ENCODE measurements at places on chromosomes 4 and X. TPM values are rescaled to one million over a fixed set of nuclear protein-coding genes. Genes with fewer than 3 reads are reported as not detected.

The UGT2A3 gene
- not detected for total RNA-seq

The IL1RAPL1 gene
- total RNA-seq = not detected

The BCORL1 gene
- 1.5 TPM for total RNA-seq

The TKTL1 gene
- 0.26 TPM for total RNA-seq

The MAGEB5 gene
- not detected for total RNA-seq

The RXFP1 gene
- not detected for total RNA-seq

The TRIM75 gene
- not detected for total RNA-seq

The NRK gene
- total RNA-seq = not detected

- DNase-seq = no peak
These were observed 1.3 kb upstream of the TSPYL2 start for GRCh38 chrX:53080628-53081580.

DNA sequence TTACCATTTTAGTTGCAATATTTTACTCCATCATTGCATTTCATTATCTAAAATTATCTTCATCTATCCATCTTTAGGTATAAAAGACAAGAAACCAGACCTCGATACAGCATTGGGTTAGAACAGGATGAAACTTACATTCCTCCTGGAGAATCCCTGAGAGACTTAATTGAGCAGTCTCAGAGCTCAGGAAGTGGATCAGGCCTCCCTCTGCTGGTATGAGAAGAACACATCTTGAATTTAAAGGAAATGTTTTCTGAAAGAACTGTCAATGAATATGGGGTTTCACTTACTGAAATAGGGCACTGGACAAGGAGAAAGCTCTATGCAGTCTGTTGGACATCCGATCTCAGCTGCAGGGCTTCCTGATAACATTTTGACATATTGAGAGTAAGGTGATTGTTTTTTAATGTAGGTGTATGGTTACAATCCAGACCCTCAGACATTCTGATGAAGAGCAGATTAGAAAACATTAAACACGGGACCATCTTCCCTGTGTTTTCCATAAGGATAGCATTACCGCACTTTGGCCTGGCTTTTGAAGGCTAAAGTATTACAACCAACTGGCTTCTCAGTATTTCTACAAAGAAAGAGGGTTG lies 367.2 kb downstream of the BMPR1B start:
- DNase-seq = peak; percentile 75

- DNase-seq = no peak
These were observed 28.7 kb upstream of the ANTXR2 start for GRCh38 chr4:80101792-80102116.

GRCh38 chrX:153993079-153993478 lies 20.5 kb downstream of the TMEM187 start:
- no peak for DNase-seq

DNA sequence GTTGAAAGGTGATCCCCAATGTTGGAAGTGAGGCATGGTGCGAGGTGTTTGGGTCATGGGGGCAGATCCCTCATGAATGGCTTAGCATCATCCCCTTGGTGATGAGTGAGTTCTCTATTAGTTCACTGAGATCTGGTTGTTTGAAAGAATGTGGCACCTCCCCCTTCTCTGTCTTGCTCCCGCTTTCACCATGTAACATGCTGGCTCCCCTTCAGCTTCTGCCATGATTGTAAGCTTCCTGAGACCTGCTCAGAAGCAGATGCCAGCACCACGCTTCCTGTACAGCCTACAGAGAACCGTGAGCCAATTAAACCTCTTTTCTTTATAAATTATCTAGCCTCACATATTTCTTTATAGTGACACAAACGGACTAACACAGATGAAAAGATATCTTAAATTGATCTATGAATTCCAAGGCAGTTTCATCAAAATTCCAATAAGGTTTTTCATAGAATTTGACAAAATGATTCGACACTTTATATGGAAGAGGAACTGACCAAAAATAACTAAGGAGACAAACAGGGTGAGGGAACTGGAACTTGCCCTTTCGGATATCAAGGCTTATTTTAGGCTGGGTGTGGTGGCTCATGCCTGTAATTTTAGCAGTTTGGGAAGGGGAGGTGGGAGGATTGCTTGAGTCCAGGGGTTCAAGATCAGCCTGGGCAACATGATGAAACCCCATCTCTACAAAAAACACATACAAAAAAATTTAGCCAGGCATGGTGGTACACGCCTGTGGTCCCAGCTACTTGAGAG lies 56.9 kb upstream of the OGT start:
- no peak for DNase-seq

GRCh38 chrX:150663073-150663472 lies 30.1 kb upstream of the MTMR1 start:
- DNase-seq = no peak

- DNase-seq = no peak
These were observed 862.2 kb downstream of the TRAM1L1 start for GRCh38 chr4:116223040-116223732.

- DNase-seq = peak; percentile 62
These were observed 49.2 kb upstream of the DDX53 start for GRCh38 chrX:22950269-22951266.

- peak; percentile 87 for DNase-seq
These were observed 153.7 kb downstream of the FBXW7 start for GRCh38 chr4:152382057-152382785.

- no peak for DNase-seq
These were observed 233.6 kb downstream of the TRIML1 start for GRCh38 chr4:188372829-188373228.

DNA sequence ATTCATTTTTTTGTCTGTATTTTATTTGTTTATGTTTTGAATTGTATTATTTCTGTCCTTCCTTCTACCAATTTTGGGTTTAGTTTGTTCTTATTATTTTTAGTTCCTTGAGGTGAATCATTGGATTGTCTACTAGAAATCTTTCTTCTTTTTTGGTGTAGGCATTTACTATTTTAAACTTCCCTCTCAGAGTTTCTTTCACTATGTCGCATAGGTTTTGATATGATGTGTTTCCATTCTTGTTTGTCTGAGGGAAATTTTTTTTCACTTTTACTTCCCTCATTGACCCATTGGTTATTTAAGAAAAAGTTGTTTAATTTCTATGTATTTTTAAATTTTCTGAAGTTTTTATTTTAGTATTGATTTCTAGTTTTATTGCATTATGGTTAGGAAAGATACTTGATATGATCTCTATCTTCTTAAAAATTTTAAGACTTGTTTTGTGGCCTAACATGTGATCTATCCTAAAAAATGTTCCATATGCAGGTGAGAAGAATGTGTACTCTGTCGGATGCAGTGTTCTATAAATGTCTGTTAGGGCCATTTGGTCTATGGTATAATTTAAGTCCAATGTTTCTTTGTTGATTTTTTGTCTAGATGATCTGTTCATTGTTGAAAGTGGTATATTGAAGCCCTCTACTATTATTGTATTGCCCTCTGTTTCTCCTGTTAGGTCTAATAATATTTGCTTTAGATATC lies 68.8 kb downstream of the IL15 start:
- no peak for DNase-seq

- no peak for DNase-seq
These were observed 246.9 kb upstream of the GIMD1 start for GRCh38 chr4:106615410-106615945.

DNA sequence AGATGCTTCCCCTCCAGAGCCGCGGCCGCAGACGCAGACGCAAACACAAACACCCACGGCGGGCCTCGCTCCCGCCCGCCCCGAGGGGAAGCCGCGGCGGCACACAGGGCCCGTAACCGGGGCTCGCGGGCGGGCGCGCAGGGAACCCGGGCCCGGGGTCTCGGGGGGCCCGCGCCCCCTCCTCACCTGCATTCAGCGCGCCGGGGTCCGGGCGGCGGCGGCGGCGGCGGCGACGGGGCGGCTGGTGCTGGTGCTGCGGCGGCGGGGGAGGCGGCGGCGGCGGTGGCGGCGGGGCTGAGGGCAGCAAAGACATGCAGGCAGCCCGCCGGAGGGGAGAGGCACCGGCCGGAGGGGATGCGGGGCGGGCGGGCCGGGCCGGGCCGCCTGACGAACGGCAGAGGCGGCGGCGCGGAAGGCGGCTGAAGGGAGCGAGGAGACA lies 255 bp upstream of the CNOT6L start:
- no peak for DNase-seq

- DNase-seq = no peak
These were observed 623.9 kb downstream of the BCOR start for GRCh38 chrX:39473812-39474211.

- DNase-seq = no peak
These were observed 495.1 kb upstream of the FRG1 start for GRCh38 chr4:189445613-189446012.

GRCh38 chr4:152784490-152785350 lies 5.0 kb downstream of the ARFIP1 start:
- peak; percentile 61 for DNase-seq

DNA sequence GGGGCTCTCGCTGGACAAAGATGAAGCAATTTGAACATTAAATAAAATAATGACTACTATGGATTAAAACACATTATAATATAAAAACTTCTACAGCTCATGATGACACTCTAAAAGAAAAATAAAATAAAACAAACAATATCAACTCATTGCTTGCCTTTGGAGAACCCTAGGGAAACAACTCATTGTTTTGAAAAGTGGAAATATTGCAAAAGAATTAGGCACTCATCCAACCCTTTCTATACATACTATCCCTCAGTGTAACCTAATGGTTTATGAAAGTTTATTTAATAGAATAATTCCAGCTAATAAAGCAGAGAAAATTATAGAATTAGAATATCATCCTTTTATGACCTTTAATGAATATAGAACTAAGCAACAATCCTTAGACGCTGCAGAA lies 718 bp downstream of the RAB40A start:
- DNase-seq = no peak

- DNase-seq = no peak
These were observed 872 bp upstream of the S100P start for GRCh38 chr4:6692806-6693205.

DNA sequence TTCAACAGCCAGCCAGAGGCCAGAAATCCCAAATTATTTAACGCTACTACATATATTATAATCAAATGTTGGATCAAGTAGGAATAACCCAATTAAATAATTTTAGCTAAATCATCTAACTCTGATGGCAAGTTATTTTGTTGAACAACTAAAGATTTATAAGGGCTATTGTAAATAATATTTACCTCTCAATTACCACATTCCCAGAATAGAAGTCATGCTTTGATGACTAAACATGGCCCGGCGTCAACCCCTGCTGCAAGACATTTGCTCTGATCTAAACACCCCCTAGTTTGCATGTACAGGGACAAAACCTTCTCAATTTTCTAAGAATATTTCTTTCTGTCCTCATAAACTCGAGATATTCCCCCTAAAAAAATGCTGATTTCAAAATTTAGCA lies 14.2 kb downstream of the VEGFC start:
- DNase-seq = peak; percentile 56

GRCh38 chr4:118344801-118345200 lies 8.0 kb downstream of the PRSS12 start:
- DNase-seq = no peak

GRCh38 chr4:130025701-130026100 lies 929.7 kb downstream of the C4orf33 start:
- DNase-seq = no peak

GRCh38 chr4:125315576-125316400 lies 1.0 kb downstream of the FAT4 start:
- peak; percentile 71 for DNase-seq

DNA sequence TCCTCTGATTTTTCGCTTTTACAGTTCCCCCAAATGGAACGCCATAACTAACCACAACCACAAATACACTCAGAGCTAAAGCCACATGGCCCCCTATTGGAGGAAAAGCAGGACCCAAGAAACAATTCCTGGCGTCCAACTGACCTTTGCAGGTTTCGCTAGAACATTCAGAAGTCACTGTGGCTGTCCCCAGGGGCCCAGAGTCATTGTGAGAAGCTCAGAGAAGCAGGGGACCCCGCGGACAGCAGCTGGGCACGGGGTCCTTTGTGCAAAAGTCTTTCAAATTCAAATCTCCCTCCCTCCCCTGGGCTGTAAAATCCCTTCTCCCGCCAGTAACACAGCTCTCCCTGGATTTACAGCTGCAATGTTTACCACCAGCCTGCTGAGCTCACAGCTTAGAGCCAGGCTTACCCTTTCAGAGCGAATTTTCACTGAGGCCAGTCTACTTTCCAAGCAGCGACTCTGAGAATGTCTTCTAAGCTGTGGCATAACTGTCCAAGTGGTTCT lies 214.8 kb downstream of the CRLF2 start:
- no peak for DNase-seq

DNA sequence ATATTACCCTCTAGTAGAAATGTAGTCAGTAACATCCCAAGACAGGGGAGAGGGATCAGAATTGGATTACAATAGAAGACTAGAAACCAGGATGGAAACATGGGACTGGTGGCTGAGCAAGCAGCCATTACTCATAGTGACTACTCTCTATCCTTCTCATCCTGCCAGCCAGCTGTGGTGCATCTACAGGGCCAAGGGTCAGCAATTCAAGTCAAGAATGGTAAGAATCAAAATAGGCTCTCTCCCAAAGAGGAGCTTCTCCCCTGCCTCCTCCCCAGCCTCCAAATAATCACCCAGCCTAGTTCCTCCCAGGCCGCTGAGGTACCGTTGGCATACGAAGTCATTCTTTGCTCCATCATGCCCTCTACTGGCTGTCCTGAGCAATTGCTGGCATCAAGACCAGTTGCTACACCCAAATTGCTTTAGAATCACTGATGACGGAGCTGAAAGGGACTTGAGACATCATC lies 19.4 kb downstream of the AWAT2 start:
- DNase-seq = peak; percentile 57

Data from myocyte (in vitro differentiated cells).